K562 (cell line): ENCODE measurements at places on chromosomes 16 and 17. TPM values are rescaled to one million over a fixed set of nuclear protein-coding genes. Genes with fewer than 3 reads are reported as not detected.

GRCh38 chr17:28385037-28385400 is 13.5 kb downstream of the SARM1 start:
- H3K27me3 ChIP-seq, result peaks cover 11% of the 10 kb centered on the region; the same call in 1 of the 3 replicates
- H3K4me3 ChIP-seq, result no peak overlapping the region
- peaks cover 6% of the 10 kb centered on the region; the same call in 2 of the 3 replicates for H3K4me1 ChIP-seq
- no peak overlapping the region; the same call in 2 of the 3 replicates for H3K27ac ChIP-seq
- no peak for DNase-seq

DNA sequence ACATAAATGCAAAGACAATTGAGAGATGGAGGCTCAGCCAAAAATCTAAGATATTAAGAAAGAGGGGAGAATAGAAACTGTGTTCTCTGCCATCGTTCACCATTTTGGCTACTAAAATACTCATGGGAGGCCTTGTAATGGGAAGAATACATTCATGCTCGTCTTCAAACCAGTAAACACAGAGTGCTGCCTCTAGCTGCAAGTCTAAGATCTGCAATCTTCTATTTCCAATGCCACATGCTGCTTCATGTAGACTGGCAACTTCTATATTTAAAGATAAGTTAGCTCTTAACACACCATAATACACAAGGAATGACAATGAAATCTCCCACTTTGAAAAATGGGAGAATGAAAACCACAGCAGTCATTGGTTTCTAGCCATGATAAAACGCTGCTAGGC is 387.3 kb downstream of the HS3ST3B1 start:
- no peaks in the 10 kb centered on the region for H3K36me3 ChIP-seq
- H3K4me3 ChIP-seq, result no peak overlapping the region
- H3K27ac ChIP-seq, result no peak overlapping the region
- H3K27me3 ChIP-seq, result no peaks in the 10 kb centered on the region
- no peaks in the 10 kb centered on the region for H3K4me1 ChIP-seq
- no peak for DNase-seq

DNA sequence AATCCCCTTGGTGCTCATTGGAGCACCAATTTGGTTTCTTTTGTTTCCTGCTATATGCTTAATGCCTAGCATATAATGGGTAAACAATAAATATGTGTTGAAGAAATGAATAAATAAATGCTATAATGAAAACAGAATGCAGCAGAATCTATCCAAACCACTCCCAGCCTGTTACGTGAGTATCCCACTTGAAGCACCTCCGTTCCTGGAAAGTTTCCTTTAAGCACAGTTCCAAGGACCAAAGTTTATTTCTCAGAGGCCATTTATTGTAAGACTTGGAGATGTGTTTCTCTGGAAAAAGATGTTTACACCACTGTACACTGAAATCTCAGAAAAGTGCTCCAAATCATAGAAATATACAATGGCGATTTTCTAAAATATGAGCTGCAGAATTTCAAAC is 187.0 kb downstream of the SOX9 start:
- no peak overlapping the region for H3K27ac ChIP-seq
- no peaks in the 10 kb centered on the region for H3K27me3 ChIP-seq
- H3K4me1 ChIP-seq, result no peaks in the 10 kb centered on the region
- no peak for DNase-seq
- no peak overlapping the region for H3K4me3 ChIP-seq
- H3K36me3 ChIP-seq, result no peaks in the 10 kb centered on the region

DNA sequence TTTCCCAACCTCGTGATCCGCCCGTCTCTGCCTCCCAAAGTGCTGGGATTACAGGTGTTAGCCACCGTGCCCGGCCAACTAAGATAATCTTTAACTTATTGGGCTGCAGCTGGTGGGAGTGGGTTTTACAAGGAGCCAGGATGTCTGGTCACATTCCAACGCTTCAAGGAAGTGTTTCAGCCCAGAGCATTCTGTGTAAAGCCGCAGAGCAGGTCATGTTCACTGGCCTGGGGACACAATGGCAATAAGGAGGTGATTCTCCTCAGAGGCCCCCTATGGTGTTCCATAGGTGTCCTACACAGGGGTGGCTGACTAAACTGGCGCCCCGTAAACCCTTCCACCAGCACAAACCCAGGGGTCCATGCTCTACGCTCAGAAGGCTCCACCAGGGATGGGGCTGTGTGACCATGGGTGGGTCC is 1.2 kb downstream of the QPRT start:
- H3K4me1 ChIP-seq, result peaks cover 52% of the 10 kb centered on the region
- peak overlapping the region; percentile 62 for H3K4me3 ChIP-seq
- H3K27me3 ChIP-seq, result no peaks in the 10 kb centered on the region
- peak overlapping the region; percentile 82 for H3K27ac ChIP-seq
- H3K36me3 ChIP-seq, result peaks cover 42% of the 10 kb centered on the region

DNA sequence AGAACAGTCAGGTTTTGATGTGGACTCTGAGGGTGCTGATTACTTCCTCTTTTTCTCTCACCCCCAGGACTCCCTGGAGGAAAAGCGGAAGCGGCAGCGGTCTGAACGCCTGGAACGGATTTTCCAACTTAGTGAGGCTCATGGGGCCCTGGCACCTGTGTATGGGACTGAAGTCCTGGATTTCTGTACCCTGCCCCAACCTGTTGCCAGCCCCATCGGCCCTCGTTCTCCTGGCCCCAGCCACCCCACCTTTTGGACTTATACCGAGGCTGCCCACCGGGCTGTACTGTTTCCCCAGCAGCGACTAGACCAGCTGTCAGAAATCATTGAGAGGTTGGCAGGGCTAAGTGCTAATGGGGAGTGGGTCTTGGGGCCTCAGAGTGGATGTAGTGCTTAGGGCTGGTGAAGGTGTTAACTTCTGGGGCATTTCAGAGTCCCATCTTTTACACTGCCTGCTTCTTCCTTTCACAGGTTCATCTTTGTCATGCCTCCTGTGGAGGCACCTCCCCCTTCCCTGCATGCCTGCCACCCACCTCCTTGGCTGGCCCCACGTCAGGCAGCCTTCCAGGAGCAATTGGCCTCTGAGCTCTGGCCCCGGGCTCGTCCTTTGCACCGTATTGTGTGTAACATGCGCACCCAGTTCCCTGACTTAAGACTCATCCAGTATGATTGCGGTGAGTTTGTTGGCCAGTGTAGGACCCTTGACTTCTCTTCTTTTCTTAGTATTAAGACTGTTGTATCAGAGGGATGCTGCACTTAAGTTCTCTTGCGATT is 19.1 kb upstream of the PHKG2 start:
- H3K4me1 ChIP-seq, result no peaks in the 10 kb centered on the region
- no peak overlapping the region for H3K27ac ChIP-seq
- H3K27me3 ChIP-seq, result no peaks in the 10 kb centered on the region
- no peak overlapping the region for H3K4me3 ChIP-seq
- peaks cover 95% of the 10 kb centered on the region for H3K36me3 ChIP-seq

ADAD2 gene
- not detected in 2 replicates for total RNA-seq

ABCC12 gene
- total RNA-seq, result not detected in 2 replicates
